ENCODE measurements at places on chromosomes 1 and 21.

GRCh38 chr21:44761747-44762208, 39.8 kb downstream of the UBE2G2 start:
- no peak for DNase-seq

DNA sequence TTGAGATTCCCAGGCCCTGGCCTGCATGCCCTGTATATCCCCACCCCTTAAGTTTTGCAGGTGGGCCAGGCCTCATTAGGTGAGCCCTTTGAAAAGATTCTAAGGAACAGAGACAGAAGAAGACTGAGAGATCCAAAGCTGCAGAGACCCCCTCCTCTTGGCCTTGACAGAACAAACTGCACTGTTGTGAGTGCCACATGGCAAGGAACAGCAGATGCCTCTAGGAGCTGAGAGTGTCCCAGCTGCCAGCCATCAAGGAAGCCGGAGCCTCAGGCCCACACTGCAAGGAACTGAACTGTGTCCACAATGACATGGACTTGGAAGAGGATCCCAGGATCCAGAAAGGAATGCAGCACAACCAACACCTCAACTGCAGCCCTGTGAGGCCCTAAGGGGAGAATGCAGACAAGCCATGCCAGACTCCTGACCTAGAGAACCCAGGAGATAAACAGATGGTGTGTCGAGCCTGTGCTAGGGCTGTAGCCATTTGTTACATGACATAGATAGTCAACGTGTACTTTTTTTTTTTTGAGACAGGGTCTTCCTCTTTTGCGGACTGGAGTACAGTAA, 182.7 kb downstream of the AJAP1 start:
- peak; percentile 8 for DNase-seq

GRCh38 chr1:20551945-20552727, at the start of gene FAM43B:
Gene FAM43B (plus strand): TSS chr1:20552573. CDS start chr1:20552974, 401 bp downstream.
- DNase-seq = peak; percentile 88

DNA sequence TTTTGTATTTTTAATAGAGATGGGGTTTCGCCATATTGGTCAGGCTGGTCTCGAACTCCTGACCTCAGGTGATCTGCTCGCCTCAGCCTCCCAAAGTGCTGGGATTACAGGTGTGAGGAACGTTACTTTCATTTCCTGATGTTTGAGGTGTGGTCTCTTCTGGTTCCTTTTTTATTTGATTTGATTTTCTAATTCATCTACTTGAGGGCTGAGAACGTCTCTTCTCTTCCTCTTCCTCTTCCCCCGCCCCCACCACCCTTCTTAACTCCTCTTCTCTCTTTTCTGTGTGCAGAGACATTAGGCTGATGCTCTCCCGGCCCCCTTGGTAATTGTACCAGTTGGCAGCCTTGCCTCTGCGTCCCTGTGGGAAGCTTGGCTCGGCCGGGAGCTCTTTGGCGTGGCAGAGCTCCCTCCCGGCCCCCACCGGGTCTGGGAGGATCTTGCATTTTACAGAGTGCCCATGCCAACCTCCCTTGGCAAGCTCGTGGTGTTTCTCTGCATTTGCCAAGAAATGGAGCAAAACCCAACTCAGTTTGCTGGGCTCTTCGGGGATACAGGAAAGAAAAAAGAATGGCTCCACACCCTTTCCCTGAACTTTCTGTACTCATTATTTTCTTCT, 19.9 kb downstream of the CRYAA start:
- no peak for DNase-seq

DNA sequence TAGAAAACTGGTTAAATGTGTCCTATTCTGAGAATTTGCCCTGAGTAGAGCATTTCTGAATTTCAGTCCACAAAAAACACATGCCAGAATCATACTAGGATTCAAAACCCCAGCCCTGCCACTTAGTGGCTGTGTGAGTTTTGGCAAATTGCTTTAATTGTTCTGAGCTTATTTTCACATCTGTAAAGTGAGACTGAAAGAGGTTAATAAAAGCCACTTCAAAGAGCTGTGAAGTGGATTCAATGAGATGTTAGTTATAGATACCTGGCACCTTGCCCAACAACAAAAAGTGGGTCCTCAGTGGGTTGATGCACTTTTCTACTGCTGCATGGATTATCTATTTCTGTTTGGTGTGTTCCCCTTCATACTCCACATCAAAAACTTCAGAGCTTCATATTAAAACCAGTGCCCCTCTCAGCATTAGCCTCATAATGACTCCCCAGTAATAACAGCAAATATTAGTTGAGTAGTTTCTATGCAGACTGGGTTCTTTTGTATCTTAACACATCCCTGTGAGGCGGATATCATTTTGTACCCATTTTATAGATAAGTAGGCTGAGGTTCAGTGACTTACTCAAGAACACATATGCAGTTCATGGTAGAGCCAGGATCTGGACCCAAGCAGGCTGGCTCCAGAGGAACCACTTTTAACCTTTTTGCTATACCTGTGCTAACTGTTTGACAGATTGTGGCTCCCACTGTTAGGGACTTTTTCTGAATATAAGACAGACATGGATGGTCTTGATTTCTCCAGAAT, 14.2 kb upstream of the ADORA3 start:
- DNase-seq = no peak

- no peak for DNase-seq
Measured at GRCh38 chr1:32910319-32910718, 9.1 kb upstream of the TMEM54 start.

DNA sequence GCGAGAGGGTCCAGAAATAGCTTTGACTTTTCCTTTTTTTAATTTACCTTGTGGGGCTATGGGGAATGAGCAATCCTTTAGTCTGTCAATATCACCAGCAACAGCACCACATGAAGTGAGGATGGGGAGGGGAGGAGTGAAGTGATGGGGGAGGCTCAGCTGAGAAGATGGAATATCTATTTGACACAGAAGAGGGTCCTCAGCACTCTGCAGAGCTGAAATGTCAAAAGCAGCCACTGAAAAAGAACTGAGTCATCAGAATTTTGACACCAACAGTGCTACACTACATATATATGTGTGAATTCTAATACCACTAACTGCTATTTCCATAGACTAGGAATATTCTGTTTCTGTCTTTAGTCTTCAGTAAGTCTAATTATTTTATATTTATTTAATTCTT, 427.0 kb upstream of the PBX1 start:
- DNase-seq = no peak

GRCh38 chr1:16126160-16126559, 29.7 kb downstream of the EPHA2 start:
- DNase-seq = no peak

GRCh38 chr1:167714098-167714438, 7.7 kb upstream of the MPZL1 start:
- DNase-seq = no peak

DNA sequence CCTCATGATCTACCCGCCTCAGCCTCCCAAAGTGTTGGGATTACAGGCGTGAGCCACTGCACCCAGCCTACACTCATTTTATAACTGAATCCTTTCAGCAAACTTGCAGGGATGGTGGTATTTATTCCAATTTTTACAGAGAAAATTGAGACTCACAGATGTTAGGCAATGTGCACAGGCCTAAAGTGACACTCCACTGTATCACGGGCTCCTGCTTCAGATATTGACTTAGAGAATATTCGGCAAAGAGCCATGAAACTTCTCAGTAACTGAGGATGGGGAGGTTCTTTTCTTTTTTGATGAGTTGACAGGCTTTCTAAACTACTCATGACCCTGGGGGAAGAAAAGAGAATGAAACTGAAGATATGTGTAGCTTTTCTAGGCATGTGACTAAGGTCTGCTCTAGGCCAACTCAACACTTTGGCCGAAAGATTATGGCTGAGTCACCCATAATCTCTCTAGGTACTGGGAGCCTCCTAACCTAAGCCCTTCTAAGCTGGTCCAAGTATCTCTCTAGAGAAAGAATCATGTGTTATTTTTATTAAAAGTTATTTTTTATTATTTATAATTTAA, 19.9 kb upstream of the PTCH2 start:
- no peak for DNase-seq

- no peak for DNase-seq
Measured at GRCh38 chr1:185603158-185603557, 131.0 kb upstream of the HMCN1 start.

- no peak for DNase-seq
Measured at GRCh38 chr1:44707112-44707881, 23.7 kb downstream of the RNU5D-1 start.

- DNase-seq = no peak
Measured at GRCh38 chr1:19655718-19656080, 9.0 kb upstream of the HTR6 start.

- no peak for DNase-seq
Measured at GRCh38 chr1:204339541-204339940, 20.2 kb downstream of the PLEKHA6 start.

GRCh38 chr1:245213066-245213831, 58.5 kb downstream of the KIF26B start:
- DNase-seq = no peak

GRCh38 chr1:45512641-45513054, 9.0 kb downstream of the PRDX1 start:
- no peak for DNase-seq

DNA sequence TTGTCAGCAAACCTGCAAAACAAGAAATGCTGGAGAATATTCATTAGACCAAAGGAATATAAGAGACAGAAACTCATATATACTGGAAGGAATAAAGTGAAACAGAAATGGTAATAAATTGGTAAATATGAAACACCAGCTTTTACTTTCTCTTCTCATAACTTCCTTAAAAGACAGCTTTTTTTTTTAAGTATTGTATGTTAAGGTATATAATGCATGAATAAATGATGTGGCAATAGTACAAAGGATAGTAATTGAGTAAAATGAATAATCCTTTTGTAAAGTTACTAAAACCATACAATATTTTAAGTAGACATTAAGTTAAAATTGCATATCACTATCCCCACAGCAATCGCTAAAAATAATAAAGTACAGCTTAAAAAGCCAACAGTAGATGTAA, 64.8 kb downstream of the TRIM33 start:
- DNase-seq = no peak

DNA sequence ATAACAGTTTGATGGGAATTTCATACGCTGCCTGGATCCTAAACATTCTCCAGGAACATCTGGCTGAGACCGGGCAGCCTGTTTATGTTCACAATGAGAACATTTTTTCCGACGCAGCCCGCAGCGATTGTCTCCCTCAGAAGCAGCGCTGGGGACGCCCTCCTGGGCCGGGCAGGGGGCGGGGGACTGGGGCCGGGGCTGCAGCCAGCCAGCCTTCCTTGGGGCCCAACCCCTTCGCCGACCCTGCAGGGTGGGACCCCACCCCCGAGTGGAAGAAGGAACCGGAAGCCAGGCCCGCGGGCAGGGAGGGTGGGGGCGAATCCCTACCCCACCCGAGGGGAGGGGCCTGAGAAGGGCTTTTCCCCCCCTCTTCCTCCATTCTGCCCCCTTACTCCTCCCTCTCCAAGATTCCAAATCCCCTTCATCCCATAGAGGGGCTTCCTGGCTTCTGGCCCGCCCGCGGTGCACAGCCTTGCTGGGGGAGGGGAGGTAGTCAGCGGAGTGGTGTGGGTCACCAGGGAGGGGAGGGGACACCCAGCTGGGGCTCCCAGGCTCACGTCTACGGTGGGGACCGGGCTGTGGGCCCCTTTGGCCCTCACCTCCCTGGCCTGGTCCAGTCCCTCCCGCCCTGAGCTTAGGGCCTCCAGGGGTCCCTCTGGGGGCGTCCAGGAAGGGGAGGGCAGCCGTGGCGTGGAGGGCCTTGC, 60.6 kb downstream of the WNT9A start:
- peak; percentile 82 for DNase-seq

DNA sequence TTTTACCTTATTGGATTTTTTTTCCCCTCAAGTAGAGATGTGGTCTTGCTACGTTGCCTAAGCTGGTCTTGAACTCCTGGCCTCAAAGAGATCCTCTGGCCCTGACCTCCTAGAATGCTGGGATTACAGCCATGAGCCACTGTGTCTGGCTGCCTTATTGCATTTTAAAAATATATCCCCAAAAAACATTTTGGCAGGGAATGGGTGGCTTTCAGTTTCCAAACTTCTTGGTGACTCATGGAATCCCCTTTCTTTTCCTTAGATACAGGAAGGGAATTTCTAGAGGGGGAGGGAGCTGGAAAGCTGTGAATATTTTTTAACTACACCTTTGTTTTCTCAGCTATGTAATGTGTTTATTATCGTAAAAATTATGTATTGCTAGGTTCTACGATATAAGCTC, 73.3 kb downstream of the SNRPE start:
- no peak for DNase-seq

DNA sequence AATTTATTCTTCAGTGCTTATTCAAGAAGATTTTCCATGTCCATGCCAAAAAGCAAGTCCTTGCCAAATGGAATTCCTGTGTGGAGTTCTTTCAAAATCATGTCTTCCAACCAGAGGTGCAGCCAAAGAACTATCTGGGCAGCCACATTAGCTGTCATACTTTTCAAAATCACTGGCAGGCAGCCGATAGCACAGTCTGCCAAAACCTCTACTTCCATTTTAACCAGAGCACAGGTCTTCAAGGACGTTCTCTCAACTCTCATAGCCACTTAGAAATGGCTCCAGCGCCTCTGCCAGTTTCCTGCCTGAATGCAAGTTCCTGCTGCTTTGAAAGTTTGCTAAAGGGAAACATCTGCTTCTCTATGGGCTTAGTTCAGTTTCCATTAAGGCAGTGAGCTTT, 975.7 kb upstream of the ADGRL4 start:
- DNase-seq = peak; percentile 9

DNA sequence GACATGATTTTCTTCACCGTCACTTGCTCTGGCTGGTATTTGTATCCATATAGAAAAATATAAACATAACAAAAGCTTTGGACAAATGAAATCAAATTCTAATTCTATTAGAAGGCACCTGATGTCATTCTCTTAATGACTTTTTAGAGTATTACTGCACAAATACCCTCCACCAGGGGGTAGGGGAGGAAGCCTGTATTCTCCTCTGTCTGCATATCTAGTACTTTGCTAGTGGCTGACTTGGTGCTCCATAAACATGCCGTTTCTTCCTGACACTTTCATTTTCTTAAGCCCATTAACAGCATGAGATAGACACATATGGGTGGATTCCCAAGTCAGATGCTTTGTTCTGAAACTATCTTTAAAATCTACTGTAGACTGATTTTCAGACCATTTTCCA, 20.6 kb upstream of the KCNJ15 start:
- no peak for DNase-seq

DNA sequence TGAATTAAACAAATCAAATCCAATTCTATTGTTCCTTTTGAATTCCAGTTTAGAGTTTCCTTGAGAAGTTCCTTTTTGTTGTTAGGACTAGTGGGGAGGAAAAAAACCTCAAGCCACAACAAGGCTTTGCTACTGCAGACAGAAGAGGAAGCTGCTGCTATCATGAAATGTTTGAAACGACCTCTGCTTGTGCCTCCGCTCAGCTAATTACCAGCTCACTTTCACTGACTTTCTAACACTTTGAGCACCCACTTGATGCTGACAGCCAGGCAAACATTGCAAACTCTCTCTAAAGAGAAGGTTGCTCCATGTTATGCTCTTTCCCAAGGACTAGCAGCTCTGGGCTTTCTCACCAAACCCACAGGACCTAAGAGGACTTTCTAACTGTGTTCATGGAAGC, 203.9 kb upstream of the PROX1 start:
- no peak for DNase-seq

GRCh38 chr1:46404482-46405196, 10.5 kb downstream of the FAAH start:
- no peak for DNase-seq

Measured in renal pelvis (tissue), 12 donors.